Transverse colon (tissue), 4 donors: ENCODE measurements at places on chromosomes 11 and 22.

- DNase-seq = no peak
These were observed 70.8 kb upstream of the GNAZ start for GRCh38 chr22:22999523-22999922.

- no peak for DNase-seq
These were observed 28.3 kb upstream of the IGSF22 start for GRCh38 chr11:18754308-18754707.

- DNase-seq = no peak
These were observed 1879.0 kb upstream of the RAG2 start for GRCh38 chr11:38476808-38477575.

- no peak for DNase-seq
These were observed 232.4 kb downstream of the MIAT start for GRCh38 chr22:26889802-26890201.

DNA sequence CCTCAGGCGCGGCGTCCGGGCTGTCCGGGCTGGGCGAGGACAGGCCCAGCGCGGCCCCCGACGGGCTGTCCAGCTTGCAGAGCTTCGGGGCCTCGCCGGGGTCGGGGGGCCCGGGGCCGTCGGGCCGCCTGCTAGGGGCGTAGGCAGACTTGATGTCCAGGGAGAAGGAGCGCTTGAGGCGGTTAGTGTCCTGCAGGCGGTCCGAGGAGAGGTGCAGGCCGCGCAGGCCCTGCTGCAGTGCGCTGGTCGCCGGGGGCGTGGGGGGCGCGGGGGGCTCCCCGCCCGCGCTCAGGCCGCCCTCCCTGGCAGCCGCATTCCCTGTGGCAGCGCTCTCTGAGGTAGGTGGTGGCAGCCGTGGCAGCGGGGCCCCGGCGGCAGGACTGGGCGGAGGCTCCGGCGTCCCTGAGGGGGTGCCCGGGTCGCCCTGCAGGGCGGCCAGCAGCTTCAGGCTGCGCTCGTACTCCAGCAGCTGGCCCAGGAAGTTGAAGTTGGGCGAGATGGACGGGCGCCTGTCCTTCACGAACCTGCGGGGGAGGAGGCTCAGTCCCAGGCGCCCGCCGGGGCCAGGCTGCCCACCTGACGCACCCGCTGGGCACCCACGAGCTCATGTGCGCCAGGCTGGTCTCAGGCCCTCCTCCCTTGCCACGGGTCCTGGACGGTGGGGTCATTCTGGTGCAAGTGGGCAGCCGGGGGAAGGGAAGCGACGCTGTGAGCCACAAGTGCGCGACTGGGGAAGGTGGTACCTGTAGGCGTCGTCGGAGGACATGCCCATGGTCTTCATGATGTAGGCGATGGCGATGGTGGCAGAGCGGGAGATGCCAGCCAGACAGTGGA, 14.8 kb downstream of the DUSP8 start:
- no peak for DNase-seq

DNA sequence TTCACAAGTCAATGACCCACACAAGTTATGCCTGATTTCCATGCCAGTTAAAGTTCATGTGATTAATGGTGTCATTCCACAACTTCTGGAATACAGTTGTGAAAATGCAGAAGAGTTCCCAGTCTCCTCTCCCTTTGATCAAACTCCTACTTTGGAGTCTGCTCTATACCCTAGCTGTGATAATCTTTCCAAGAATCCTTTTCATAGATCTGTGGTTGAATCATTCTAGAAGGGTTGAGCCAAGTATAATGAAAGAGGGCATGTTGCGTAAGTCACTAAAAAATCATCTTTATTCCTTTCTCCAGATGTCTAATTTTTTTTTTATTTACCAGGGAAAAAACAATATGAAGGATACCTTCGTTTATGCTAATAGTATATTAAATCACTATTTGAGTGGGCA, 89.7 kb upstream of the CARD18 start:
- DNase-seq = no peak

DNA sequence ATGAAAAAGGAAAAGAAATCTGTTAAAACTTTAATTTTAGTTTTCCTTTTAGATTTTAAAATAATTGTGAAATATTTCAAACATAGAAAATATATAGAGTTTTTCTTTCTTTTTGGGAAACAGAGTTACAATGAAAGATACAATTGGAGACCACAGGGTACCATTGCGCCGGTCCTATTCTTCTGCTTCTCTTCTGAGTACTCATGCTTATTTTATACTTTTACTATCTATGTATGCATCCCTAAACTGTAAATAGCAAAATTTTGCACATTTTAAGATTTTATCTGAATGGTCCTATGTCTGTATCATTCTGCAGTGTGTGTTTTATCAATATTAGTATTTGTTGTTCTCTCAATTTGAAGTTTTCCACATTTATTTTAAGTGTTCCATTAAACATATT, 65.0 kb downstream of the EHF start:
- DNase-seq = no peak

GRCh38 chr22:50434849-50435248, 40.0 kb downstream of the SBF1 start:
- no peak for DNase-seq

DNA sequence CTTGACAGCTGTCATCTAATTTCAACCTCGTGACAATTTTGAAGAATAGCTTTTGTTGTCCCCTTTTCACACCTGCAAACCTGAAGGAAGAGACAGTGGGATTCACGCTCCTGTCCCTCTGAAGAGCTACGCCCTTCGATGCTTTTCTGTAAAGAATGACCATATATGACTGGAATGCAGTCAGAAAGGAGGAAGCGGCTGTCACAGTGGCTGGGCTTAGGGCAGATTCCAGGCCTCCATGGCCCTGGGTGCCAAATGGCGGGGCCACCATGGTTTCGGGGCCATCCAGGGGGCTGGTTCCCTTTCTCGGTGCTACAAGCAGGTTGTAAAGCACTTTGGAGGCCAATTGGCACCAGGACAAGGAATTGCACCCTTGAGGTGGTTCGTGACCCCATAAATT, 22.2 kb upstream of the FGF19 start:
- DNase-seq = no peak

DNA sequence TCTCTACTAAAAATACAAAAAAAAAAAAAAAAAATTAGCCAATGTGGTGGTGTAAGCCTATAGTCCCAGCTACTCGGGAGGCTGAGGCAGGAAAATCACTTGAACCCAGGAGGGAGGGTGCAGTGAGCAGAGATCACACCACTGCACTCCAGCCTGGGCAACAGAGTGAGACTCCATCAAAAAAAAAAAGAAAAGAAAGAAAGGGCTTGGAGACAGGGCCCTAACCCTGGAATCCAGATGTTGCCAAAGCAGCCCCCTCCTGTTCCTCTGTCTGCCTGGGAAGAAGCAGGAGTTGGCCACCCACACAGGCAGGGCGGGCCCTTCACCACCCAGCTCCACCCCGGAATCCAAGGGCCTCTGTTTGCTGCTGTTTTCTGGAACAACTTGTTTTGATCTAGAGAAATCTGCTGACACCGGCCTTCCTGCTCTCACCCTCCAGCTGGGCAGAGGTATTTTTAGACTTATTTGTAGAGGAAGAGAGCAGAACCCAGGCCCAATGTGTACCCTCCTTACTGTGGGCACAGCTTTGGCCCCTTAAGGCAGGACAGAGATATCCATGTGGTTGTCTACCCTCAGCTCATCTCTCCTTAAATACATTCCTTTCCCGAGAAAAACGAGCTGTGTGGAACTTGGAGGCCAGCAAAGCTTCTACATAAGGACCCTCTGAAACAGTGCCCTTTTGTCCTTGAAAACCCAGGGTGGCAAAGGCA, 2.7 kb upstream of the NEAT1 start:
- DNase-seq = peak; percentile 94

GRCh38 chr11:109644152-109644551, 222.2 kb downstream of the C11orf87 start:
- no peak for DNase-seq

GRCh38 chr11:81987829-81988472, 745.7 kb downstream of the FAM181B start:
- DNase-seq = no peak

DNA sequence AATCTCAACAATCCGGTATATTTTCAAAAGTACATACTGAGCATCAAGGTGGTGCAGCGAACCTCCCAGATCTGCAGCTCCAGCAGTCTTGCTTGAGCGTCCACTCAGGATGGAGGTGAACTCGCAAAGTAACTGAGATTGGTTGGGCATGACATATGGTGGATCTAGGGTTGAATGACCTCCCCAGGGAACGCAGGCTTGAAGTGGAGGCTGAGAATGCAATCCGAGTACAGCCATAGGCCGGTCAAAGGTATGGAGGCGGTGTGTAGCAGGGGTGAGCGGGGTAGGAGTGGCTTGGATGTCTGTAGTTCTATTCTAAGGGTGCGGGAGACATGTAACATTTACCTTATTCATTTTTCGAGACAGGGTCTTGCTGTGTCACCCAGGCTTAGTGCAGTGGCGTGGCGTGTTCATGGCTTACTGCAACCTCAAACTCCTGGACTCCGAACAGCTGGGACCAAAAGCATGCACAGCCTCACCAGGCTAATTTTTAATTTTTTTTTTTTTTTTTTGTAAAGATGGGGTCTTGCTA, 631 bp upstream of the C22orf39 start:
- DNase-seq = peak; percentile 57

GRCh38 chr11:12542186-12542935, 131.9 kb upstream of the TEAD1 start:
- DNase-seq = no peak

- DNase-seq = no peak
These were observed 4.7 kb upstream of the SLC35C1 start for GRCh38 chr11:45800261-45800660.

GRCh38 chr11:26228778-26229177, 103.2 kb upstream of the ANO3 start:
- DNase-seq = no peak

DNA sequence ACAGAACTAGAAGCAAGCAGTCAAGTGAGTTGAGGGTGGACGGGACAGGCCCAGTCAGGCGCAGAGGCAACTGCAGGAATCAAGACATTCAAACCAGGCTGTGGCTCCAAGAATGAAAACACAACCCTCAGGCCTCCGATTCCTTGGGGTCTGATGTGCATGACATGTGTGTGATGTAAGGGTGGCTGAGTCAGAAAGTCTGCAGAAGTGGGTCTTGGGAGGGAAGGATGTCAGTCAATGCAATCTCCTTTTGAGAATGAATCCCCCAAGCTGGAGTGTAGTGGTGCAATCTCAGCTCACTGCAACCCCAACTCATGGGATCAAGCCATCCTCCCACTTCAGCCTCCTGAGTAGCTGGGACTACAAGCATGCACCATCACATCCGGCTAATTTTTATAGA, 15.9 kb upstream of the PDE2A start:
- no peak for DNase-seq

- no peak for DNase-seq
These were observed 26.0 kb downstream of the CLMP start for GRCh38 chr11:123168955-123169484.

DNA sequence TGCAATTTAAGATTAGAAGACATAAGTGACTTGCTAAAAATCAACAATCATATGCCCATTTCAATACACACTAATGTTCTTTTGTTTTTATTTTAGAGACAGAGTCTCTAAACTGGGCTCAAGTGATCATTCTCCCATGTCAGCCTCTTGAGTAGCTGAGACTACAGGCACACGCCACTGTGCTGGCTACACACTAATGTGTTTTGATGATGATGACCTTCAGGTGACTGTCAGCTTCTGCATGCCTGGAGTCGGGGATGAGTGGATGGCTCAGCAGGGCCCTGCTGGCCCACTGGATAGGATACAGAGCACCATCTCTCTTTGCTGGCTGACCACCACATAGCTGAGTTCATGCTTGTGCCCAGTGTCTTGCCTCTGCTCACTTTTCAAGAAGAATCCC, 27.0 kb upstream of the POU2AF1 start:
- DNase-seq = no peak

DNA sequence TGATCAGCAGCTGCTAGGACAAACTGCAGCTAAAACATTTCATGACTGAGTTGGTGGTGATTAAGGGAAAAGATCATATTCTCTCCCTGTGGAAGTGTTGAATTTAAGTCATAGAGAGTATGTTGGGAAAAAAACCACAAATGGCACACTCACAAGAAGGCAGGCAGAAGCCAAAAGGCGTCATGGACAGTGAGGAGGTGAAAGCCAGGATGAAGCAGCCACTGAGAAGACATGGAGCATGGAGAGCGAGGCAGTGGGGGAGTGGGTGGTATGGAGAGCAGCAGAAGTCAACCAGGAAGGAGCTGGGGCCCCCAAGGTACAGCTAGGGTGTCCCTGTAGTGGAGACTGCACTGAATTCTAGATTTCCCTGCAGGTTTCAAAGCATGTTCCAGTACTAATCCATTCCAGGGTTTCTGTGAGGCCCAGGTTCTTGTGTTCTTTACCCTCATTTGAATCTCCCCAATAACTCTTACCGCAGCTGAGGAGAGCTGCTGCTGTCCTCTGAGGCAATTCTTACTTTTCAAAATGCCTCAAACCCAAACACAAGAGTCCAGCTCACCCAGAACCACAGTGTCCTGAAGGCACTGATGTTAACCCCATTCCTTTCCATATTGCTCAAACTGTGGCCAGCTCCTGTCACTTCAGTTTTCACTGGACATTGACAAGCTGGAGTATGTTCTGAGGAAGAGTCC, 191.8 kb upstream of the E2F8 start:
- DNase-seq = peak; percentile 43

- no peak for DNase-seq
These were observed 30.4 kb downstream of the PAAF1 start for GRCh38 chr11:73907191-73907590.

DNA sequence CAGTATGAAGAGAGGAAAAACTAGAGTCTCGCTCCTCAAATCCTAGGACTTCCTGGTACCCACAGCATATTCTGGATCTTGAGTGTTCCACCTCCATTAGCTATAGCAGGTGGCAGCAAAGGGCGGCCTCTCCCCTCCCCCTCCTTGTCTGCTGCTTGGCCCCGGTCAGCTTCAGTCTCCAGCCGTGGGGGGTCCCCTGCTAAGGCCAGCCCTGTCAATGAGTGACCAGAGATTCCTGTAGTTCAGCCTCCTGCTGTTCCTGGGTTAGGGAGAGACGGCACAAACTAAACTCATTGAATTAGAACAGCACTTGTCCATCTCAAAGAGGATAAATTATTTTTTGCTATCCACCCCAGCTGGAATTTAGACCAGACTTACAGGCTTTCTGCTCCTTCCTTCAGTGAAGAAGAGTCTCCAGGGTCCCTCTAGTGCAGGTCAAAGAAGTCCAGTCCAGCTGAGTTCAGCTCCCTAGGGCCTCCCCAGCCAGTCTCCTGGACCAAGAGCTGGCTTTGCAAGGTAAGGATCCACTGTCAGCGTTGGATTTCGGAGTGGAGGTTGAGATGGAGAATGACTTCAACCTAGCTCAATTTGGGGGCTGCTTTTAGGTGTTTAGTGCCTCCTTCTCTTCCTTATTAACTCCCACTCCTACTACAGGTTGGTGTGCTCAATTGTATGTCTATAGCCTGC, 1.1 kb upstream of the PHLDB1 start:
- no peak for DNase-seq

- DNase-seq = no peak
These were observed 42.1 kb downstream of the MYO7A start for GRCh38 chr11:77170107-77170506.

GRCh38 chr11:83694191-83694910, 408.2 kb upstream of the CCDC90B start:
- no peak for DNase-seq

- DNase-seq = no peak
These were observed 51.6 kb downstream of the TBC1D22A start for GRCh38 chr22:46813816-46814597.
